ENCODE measurements at places on chromosomes 12 and 14.
A peak's percentile ranks its signal among the peaks of the same experiment; 100 is the strongest.

DNA sequence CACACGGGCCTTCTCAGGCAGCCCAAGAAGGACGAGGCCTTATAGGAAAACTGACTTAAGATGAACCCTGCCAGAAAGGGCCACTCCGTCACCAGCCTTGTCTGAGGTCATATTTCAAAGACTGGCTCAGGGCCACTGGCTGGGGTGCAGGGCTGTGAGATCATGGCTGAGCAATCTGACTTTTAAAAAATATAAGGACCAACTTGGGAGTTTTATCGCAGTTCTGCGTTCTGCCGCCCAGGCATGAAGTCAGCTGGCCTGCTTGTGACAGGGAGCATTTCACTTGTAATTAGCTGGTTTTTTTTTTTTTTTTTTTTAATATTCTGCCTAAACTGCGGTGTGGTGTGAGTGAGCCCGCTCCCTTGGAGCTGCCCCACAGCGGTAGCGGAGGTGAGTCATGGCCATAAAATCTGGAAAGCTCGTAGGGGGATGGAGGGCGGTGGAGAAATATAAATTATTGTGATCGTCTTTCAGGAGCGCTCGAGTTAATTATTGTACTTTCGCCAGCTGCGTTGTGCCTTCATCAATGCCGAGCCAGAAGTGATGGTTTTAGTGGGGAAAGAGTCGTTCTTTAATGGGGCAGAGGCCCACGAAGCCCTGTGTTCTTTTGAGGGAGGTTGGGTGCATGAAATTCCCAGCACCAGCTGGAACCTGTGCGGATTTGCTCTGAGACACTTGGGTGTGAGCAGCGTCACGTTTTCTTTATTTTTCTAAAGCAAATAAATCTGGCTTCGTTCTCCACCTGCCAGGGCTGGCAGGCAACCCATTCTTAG lies 231.9 kb downstream of the C12orf75 start:
- peak; percentile 6 for DNase-seq

DNA sequence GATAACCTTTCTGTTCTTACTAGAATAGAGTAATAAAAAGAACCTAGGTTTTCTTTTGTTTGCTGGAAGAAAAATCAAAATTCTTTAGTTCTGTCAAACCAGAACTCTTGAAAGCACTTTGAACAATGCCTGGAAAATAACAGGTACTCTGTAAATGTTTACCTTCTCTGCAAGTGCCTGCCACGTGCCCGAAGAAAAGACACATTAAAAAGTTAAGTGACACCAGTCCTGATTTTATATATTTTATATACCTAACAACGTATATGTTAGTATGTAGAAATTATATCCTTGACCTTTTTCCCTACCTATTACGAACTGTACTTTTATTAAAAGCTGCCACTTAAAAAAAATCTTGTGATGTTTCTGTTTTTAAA lies 976 bp downstream of the THAP2 start:
- DNase-seq = no peak

DNA sequence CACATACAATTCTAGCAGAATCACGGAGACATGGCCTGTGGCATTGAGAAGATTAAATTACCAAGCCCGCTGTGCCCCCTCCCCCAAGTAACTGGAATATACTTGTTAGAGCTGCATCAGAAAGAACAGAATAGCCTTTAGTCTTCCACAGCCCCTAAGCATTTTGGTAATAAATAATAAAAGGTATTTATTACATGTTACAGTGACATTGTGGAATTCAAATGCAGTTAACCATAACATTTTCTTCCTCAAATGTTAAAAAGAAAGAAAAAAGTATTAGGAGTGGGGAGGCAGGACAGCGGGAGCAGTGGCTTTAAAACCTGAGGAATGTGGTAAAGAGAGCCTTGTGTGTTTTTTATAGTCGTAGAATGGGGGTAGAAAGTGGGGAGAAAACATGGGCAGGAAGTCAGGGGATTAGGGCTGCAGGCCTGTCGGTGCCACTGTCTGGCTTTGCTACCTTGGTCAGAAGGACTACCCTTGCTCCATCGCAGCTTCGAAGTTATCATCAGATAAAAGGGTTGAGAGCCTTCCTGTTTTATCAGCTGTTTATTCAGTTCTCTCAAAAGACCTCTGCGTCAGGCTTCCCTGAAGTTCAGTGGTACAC lies 255.9 kb downstream of the MSRB3 start:
- DNase-seq = no peak

GRCh38 chr12:83015390-83016217 lies 328.9 kb downstream of the TMTC2 start:
- DNase-seq = no peak

DNA sequence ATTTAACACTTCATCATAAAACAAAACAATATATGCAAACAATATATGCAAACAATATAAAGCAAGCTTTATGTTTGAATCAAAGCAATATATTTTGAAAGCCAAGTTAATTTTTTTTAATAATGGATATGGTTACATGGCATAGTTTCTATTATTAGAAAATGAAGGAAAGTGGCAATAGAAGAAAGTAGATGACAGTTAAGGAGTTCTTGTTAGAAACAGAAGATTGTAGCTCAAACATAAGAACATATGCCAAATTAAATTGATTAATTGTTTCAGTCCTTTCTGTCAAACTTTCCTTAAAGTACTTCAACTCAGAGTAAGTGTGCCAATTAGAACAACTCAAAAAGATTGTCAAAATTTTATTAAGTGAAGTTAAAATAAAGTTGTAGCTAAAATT lies 1248.3 kb downstream of the SLC16A7 start:
- no peak for DNase-seq

GRCh38 chr12:120259418-120260202 lies 5.9 kb downstream of the PXN start:
- no peak for DNase-seq

DNA sequence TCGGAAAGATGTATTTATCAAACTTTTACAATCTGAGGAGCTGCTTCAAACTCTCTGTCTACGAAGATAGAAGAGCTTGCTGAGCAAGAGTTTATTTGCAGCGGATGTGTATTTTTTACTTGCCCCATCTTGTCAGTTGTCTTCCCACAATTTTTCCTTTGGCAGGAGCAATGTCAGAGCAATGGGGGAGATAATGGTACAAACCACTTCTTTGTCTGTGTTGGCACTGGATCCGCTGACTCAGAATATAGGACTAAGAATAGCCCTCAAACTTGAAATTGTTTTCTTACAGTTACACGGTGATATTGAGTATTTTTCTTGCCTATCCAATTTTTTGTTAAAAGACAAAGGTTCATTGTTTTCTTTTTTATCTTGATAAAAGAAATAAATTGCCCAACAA lies 27.6 kb downstream of the HELB start:
- DNase-seq = no peak

DNA sequence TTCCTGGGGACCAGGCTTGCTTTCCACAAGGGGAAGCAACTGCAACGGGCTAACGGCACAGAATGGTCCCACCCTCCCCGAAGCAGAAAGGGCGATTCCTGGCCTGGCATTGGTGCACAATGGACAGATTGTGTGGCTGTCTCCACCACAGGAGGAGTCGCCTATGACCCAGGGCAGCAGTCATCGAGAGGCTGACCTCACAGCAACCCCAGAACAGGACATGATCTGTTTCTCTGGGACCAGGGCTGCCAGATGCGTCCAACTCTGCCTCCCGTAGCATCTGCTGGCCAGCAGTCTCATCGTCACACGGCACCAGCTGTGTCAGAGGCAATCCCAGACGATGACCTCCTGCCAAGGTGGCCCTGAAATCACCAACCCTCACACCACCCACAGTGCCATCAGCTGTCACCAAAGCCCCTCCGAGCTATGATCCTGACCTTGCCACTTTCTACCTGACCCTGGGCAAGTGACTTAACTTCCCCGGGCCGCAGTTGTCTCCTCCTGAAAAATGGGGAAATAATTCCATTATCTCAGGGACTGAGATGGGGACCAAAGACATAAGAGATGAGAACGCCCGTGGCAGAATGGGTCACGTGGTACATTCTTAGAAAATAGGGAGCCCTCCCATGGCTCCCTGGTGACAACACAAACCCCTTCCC lies 86.7 kb downstream of the CHGA start:
- no peak for DNase-seq

GRCh38 chr14:103889313-103890051 lies 38.8 kb upstream of the TDRD9 start:
- no peak for DNase-seq

GRCh38 chr14:61178226-61179060 lies 102.7 kb downstream of the TMEM30B start:
- no peak for DNase-seq
